ENCODE measurements at places on chromosomes 1 and 21.

DNA sequence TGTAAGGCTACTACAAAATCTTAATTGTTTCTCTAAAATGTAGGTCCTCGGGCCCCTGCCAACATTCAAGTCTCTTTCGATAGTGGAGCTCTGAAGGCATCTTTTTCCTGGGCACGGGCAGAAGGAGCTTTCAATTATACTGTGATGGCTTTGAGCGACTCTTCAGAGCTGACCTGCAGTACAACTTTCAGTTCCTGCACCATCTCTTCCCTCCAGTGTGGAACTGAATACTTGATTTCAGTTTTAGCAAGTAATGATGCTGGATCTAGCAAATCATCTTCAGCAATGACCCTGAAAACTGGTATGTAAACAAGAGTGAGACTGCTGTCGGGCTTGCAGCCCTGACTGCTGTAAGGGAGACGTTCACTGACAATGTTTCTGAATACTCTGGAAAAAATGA is 9.6 kb downstream of the FNDC7 start:
- DNase-seq: no peak

DNA sequence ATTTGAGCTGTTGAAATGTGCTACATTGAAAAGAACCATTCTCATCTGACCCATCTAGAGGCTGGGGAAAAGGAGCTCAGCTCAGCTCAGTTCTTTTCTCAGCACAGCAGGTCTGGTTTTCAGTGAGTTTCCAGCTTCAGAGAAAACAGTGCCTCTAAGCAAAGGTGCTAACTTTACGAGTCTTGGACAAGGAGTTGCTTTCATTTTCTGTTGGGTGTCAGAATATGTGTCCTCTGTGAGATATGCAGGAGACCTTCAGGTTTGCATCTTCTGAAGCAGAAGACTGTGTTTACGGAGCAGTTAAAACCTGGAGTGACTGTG is 321.3 kb upstream of the USP24 start:
- no peak for DNase-seq

- no peak for DNase-seq
Measured at GRCh38 chr1:27574001-27574781, 29.8 kb downstream of the AHDC1 start.

GRCh38 chr1:232283864-232284263 is 346.1 kb downstream of the SIPA1L2 start:
- no peak for DNase-seq

DNA sequence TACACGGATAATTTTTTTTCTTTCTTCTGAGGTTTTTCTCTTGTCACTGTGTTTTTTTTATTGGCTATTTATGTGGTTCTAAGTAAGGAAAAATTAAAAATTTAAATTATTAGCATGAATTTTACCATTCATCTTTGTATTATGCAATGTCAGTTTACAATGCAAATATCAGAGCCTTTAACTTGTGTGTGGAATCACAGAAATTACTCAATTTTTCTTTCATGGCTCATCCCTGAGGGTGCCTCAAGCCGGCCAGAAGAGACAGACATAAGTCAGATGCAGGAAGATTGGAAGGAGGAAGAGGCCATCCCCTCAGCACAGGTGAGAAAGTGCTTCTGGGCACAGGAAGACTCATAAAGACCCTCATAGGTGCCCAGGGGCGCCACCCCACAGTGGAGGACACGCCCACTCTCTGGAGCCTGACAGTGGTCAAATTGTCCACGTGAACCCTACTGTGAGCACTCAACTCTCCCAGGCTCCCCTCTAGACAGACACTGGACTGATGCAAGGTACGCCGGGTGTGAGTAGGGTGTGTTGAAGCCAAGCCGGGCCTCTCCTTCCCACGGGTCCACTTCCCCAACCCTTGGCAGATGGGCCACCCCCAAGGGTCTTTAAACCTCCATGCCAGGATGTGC is 9.5 kb upstream of the LDLRAP1 start:
- no peak for DNase-seq

- DNase-seq: no peak
Measured at GRCh38 chr1:68542586-68542985, 45.7 kb upstream of the DEPDC1 start.

- no peak for DNase-seq
Measured at GRCh38 chr1:180053594-180054567, 99.3 kb downstream of the CEP350 start.

- DNase-seq: no peak
Measured at GRCh38 chr1:9626201-9626608, 25.3 kb upstream of the PIK3CD start.

GRCh38 chr1:17643861-17644703 is 104.6 kb downstream of the ARHGEF10L start:
- peak; percentile 25 for DNase-seq

GRCh38 chr1:46677339-46677738 is 5.7 kb downstream of the TEX38 start:
- no peak for DNase-seq

DNA sequence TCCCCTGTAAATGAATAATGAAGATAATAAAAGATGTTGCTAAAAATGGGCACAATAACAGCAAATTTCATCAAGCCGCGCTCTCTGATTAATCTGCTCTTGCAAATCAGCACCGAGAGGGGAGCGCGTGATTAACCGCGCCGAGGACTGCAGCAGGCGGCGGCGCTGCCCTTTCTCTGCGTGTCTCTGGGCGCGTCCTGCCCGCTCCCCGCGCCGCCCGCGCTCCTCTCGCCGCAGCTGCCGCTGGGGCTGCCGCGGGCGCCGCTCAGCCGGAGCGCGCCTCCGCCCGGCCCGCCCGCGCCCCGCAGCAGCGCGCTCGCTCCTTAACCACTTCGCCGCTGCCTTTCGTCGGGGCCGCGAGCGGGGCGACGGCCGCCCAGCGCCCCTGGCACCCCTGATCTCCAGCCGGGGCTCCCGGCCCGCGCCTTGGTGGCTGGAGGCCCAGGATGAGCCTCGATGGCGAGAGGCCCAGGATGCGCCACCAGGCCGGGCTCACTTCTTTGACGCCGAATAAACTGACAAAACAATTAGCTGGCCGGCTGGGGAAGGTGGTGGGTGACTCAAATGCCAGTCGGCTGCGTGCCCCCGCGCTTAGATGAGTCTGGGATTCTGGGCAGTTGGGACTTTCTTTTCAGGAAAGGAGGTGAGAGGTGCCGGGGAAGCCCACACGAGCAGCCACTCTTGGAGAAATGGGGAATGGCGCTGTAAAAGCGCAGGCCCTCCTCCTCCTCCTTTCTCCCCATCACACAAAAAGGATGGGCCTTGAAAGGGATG is 221.4 kb upstream of the PKN2 start:
- peak; percentile 67 for DNase-seq
